ENCODE measurements at places on chromosomes 13 and 19.

DNA sequence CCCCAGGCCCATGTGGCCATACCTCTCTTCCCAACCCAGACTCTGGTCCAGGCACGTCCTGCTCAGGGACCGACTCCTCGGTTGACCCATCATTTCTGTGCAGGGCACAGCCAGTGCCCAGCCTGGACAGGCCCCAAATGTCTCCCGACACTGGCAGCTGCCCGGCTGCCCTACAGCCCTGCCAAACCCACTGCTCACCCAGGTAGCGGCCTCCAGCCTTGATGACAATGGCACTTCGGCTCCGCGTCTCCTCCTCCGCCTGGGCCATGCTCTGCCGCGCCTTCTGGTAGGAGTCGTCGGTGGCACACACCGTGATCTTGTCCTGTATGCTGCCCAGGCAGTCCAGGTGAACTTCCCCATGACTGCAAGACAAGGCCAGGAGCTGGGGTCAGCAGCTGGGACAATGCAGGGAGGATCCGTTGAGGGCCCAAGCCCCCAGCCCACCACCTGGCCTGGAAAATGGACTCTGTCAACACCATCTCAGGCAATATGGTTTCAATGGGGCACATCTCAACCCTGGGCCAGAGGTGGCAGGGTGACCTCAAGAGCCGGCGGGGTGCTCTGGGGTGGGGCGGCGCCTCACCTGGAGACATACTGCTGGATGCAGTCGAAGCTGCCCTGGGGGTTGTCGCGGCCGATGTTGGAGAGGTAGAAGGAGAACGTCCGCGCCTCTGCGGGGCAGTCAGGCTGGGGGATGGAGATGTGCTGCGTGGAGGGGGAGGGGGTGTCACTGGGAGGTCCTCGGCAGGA is 27.5 kb upstream of the ISYNA1 start:
- no peak for DNase-seq

DNA sequence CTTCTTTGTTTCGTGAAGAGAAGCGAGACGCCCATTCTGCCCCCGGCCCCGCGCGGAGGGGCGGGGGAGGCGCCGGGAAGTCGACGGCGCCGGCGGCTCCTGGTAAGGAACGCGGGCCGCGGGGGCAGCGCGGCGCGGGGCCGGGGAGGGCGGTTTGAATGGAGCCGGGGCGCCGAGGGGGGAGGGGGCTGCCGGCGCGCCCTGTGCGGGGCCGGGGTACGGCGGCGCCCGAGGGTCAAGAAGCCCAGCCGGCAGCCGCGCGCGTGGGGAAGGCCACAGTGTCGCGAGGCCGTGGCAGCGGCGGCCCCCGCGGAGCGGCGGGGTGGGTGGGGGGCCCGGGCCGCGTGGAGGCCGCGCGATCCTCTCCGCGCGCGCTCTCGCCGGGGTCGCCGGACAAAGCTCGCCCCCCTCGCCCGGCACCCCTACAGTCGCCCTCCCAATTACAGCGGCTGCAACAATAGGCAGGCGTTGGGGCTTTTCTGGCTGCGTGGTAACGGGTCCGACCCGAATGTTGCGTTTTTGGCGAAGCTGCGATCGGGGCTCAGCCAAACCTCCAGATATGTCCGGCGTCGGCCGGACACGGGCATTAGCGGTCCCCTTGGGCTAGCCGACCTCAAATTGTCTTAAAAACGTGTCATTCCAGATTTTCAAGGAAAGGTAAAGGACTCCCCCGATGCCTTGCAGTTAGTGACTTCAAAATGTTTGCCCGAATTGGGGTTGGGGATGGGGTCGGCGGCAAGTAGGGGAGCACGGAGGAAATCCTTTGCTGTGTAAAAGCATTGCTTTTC is 437 bp downstream of the SMARCA4 start:
- DNase-seq = no peak

DNA sequence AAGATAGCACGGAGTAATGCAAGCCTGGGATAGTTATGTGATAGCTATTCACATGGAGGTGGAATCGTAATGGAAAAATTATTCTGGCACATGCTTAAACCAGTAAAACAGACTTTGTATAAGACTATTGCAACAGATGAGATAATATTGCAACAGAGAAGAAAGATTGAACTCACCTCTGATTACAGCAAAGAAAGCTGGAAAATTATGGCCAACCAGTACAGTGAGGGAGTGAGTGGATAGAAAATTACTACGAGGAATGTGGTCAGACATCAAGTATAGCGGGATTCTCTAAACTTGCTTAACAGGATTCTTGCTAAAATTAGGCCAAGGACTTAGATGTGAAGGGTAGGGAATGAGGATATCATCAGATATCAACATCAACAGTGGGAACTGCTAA is 397.6 kb upstream of the KLHL1 start:
- no peak for DNase-seq

DNA sequence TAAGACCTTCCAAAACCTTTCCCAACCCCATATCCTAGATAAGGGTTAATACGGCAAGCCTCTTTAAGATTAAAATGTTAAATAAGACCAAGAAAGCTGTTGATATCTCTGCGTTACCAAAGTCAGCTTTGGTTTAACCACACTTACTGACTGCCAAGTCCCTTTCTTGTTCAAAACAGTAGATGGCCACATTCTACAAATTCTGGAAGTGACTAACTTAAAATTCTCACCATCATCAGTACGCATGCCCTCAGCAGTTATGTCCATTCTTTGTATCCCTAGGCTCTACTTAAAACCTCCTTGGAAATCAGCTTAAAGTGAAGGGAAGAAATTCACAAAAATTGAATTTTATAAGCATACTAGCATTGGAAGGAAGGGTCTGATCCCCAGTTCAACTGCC is 23.6 kb downstream of the SOHLH2 start:
- no peak for DNase-seq

DNA sequence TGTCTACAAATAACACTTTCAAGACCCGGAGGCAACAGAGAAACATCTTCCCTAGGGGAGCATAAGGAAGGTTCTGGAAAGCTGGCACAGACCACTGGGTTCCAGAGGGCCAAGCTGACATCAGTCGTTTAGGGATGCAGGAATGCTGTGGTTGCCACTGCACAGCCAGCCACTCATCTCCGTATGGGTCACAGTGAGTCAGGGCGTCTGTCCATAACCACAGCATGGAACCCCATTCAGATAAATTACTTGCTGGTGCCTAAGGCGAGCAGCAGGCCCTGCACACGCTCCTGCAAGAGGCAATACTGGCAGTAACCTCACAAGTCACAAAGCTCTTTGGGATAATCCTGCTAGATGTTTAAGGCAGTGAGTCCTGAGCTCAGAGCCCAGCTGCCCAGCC is 140.9 kb upstream of the UBL3 start:
- no peak for DNase-seq

- peak; percentile 64 for DNase-seq
Measured at GRCh38 chr13:39376076-39376475, 226.9 kb downstream of the LHFPL6 start.

DNA sequence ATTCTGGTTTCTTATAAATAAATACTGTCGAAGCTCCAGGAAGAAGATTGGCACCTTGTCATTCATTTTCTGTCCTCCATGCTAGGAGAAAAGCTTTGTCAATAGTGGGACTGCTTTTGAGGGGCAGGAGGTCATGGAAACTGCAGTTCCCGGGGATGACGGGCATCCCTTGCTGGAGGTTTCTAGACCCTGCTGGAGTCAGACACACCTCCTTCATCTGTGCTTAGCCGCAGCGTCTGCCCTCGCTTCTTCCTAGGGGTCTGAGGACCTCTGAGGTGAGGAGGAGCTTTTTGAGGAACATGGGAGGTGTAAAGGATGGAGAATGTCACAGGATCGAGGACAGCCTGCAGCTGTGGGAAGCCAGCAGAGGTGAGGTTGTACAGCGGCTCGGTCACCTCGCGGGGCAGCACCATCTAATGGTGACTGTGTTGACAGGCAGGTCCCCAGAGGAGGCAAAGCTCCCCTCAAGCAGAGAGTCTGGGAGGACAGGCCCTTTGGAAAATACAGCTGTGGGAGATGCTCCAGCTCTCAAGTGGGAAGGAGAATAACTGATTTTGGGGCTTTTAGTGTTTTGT is 172.7 kb upstream of the RNF113B start:
- DNase-seq = peak; percentile 8

GRCh38 chr13:95677564-95678266 is 776 bp downstream of the DNAJC3 start:
- peak; percentile 16 for DNase-seq

GRCh38 chr19:49150106-49150943 is 4.9 kb downstream of the HRC start:
- peak; percentile 94 for DNase-seq

DNA sequence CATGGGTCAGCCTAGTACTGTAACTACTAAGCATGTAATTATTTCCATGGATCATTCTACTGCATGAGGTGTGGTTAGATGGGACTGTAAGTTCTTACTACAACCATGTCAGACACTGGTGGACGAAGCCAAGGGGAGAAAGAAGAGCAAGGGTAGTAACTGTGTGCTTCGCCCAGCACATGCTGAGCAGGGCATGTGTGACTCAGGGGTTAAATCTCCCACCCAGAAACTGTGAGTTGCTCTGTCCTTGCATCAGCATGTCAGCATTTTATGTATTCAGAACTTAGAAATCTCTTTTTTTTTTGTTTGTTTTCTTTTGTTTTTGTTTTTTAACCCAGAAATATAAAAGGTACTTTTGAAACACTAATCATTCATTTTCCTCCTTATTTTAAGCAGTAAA is 436.6 kb upstream of the KLF12 start:
- DNase-seq = no peak

- no peak for DNase-seq
Measured at GRCh38 chr19:45591004-45591637, 6.5 kb upstream of the OPA3 start.

GRCh38 chr19:6374711-6375410 is 872 bp downstream of the PSPN start:
- no peak for DNase-seq

GRCh38 chr13:109192306-109192705 is 562.9 kb downstream of the MYO16 start:
- no peak for DNase-seq

GRCh38 chr19:28117143-28117542 is 1095.8 kb downstream of the UQCRFS1 start:
- no peak for DNase-seq

DNA sequence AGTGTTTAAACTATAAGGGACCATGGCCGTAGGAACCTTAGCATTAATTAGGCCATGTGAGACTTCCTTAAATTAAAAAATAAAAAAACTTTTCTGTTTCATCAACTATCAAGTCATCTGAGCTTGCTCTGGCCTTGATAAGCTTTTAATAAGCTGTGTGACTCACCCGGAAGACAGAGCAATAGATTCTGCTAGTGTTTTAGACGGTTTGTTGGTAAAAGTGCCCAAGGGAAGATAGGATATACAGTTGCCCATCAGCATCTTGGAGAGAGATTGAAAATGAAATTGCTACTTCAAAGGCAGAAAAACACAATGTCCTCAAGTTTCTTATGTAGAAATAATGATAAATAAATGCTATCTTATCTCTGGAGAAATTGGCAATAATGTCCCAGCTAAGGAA is 31.2 kb upstream of the RCBTB2 start:
- DNase-seq = no peak

DNA sequence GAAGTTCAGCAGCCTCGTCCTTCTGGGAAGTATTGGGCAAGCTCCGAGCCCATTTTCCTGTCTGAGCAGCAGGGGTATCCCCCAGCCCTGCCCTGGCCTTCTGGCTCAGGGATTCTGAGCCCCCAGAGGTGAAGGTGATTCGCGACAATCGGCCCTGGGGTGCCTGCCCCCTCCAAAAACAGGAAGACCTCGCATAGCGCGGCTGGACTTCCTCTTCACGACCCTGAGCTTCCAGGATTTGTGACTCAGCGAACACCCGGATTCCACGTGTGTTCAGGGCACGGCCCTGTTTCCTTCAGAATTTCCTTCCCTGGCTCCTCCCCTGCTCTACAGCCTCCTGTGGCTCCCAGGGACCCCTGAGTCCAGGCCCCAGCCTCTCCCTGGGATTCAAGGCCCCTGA is at the start of gene SEMA6B:
TSS of gene SEMA6B (minus strand) at position 116 of the 400 bp plus-strand sequence. CDS start 1,227 bp downstream, outside the sequence.
- no peak for DNase-seq

GRCh38 chr13:104831831-104832230 is 1703.6 kb downstream of the EFNB2 start:
- no peak for DNase-seq

DNA sequence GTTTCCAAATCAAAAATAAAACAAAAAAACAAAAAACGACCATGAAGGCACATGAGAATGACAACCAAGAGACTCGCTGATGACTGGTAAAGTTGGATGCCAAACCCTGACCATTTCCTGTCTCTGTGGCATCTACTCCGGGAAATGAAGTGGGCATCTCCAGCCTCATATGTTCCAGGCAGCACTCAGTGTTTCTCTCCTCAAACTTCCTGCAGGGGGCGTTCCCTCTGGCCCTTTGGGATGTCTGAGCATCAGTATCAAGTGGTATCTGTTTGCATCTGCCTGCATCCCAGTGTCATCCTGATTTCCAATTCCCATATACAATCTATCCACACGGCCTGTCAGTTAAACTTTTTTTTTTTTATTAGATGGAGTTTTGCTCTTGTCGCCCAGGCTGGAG is 9.8 kb upstream of the SIGLEC12 start:
- peak; percentile 4 for DNase-seq

- peak; percentile 70 for DNase-seq
Measured at GRCh38 chr19:16587833-16588823, 15.9 kb upstream of the SLC35E1 start.

GRCh38 chr13:66530686-66531085 is 699.5 kb downstream of the PCDH9 start:
- DNase-seq = no peak

DNA sequence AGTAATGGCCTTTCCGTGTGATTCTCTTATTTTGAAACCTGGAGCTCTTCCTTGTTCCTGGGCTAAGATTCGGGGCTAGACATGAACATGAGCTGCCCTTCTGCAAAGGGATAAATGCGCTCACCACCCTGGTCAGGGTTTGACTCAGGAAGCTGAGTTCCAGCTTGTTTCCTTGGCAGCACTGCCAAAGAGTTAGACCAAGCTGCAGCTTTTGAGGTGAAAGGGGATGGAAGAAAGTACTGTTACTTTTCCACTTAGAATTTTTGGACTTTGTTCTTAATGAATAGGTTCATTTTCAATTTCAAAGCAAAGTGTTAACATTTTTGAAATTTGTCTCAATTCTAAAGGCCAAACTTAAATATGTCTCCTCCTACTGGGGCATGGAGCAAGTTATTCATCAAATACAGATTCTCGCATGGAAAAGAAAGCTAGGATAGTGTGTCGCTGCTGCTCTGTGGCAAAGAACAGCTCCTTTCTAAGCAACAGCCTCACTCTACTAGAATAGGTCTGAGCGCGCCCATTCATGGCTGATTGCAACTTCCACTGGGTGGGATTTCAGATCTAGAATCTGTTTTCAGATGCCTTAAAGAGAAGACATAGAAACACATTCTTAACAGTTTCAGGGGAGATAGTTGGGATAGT is 2.2 kb downstream of the RGCC start:
- DNase-seq = no peak

- no peak for DNase-seq
Measured at GRCh38 chr13:36207672-36208071, 6.7 kb downstream of the SOHLH2 start.

- no peak for DNase-seq
Measured at GRCh38 chr19:49676136-49676783, 811 bp upstream of the PRMT1 start.

- no peak for DNase-seq
Measured at GRCh38 chr13:32334671-32335070, 19.4 kb downstream of the BRCA2 start.

- peak; percentile 57 for DNase-seq
Measured at GRCh38 chr13:52195401-52195837, 36.0 kb upstream of the NEK3 start.

GRCh38 chr13:31891472-31891871 is 140.1 kb upstream of the FRY start:
- DNase-seq = no peak

Measured in cerebellar cortex (tissue), 1 donor.